ENCODE measurements at places on chromosomes 4 and X.

DNA sequence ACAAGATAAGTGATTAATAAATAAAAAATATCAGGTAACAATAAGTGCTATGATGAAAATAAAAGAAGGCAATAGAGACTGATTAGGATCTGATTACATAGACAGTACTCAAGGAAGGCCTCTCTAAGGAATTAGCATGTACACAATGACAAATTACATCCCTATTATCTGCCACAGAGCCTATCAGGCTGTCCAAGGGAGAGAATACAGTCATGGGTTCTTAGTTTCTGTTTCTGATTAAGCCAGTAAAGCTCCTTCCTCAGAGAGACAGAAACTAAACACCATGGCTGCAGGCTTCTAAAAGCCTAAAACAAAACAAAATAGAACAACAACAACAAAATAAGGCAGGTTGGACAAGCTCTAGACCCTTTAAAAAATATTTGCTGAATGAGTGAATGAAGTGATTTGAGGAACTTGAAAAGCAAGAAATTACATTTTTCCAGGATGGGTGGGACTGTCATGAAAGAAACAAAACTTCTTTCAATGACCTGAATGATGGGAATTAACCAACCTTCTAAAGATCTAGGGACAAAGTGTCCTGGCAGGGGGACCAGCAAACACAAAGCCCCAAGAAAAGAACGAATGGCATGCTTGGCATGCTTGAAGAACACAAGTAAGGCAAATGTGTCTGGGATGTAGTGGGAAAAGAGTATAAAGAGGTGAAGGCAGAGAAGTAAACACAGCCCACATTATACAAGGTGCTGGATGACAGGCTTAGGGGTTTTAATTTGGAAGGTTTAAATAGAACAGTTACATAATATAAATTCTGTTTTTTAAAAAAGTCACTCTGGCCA is 44.1 kb downstream of the NAA11 start:
- DNase-seq, result no peak

- DNase-seq, result no peak
Observed at GRCh38 chrX:63754136-63754859, 30.7 kb downstream of the ARHGEF9 start.

DNA sequence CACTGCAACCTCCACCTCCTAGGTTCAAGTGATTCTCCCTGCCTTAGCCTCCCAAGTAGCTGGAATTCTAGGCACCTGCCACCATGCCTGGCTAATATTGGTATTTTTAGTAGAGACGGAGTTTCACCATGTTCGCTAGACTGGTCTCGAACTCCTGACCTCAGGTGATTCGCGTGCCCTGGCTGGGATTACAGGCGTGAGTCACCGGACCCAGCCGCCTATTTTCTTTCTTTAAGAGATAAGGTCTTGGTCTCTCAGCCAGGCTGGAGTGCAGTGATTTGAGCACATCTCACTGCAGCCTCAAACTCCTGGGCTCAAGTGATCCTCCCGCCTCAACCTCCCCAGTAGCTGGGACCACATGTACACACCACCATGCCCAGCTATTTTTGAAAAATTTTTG is 166.5 kb downstream of the DHRSX start:
- no peak for DNase-seq

- DNase-seq, result no peak
Observed at GRCh38 chr4:3250956-3251690, 2.2 kb downstream of the MSANTD1 start.

DNA sequence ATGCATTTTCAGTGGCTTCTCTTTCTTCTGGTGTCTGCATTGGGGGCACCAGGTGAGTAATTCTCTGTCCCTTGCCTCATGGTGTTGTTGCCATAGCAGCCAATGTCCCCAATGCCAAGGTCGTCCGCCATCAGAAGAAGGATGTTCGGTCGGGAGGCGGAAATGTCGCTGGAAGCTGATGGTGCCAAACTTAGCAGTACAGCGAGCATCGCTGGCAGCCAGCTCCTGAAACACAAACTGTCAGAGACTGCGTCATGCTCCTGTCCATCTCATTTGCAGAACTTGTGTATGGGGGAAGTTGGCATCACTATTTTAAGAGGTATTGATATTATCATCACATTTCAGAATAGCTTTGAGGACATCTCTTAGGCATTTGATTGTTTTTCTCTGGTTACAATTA is 29.1 kb upstream of the ARSD start:
- DNase-seq, result no peak

DNA sequence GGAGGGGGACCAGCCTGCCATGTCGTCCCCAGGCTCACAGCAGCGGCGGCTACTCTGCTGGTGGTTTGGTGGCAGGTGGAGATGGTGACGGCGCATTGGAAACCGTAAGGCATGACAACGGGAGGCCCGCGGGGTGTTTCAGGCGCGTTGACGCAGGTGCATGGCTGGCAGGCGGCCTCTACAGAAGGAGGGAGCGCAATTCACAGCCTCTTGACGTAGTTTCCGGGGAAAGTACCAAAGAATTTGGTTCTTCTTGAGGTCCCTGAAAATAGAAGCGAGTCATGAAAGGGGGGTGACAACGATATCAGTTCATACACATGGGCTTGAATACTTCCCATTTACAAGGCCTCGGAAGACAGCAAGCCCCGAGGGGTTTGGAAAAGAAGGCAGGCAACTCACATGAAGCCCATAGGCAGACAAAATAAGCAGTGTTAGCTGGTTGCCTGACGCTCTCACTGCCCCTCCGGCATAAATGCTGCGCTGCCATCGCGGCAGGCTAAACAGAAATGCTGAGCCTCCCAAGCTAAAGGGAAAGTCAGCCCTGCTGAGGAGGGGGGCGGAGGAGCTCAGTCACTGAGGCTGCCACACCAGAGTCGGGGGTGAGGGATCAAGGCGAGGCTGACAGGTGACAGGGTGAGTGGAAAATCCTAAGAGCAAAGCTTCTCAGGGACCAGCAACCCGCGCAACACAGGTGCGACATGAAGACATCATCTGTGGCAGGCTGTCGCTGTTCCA is 52.3 kb upstream of the PDLIM3 start:
- no peak for DNase-seq

DNA sequence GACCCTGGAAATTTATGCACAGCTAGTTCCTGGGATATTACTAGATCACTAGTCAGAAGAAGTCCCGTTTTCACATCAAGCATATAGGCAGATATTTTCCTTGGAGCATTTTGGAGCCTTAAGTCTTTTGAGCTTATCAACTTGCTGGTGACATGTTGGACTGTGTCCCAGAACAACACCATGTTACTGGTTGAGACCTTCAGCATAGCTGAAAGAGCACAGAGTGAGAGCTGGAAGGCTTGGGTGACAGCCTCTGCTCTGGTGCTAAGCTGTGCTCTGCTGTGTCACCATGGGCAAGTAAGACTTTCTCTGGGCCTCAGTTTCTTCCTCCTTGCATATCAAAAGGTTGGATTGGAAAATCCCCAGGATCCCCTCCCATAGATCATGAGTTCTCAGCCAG is 116.6 kb upstream of the FRMPD4 start:
- no peak for DNase-seq

- DNase-seq, result no peak
Observed at GRCh38 chr4:41205130-41205529, 9.2 kb downstream of the APBB2 start.

DNA sequence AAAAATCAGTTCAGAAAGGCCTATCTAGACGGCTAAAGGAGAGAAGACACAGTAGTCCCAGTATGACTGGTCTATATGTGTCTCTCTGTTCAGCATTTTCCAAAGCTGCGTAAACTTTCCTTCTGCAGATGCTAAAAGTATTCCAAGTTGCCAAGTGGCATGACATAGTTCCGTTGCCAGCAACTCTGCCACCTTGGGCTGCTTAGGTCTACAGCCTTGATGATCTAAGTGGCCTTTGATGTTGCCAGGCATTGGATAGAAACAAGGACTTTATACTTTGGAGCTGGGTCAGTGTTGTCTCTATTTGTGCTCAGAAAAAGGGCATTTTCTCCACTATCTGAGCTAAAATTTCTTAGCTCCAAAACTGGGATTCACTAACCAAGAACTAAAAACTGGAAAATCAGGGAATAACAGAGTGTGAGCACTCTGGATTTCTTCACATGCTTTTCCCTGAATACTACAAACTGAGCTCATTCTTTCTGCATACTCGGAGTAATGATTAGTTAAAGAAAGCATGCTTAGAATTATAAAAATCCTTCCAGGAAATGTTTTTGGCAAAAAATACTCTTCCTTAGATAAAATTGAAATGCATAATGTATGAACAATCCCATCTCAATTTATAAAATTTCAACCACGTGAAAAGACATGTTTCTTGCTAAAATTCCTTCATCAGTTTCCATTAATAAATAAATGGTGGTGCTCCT is 191.4 kb downstream of the ADAMTS3 start:
- no peak for DNase-seq

Measured in NCI-H2081 treated with DMSO at 0.1 percent for 48 hours (cell line).